ENCODE measurements at places on chromosomes 7 and 10.

DNA sequence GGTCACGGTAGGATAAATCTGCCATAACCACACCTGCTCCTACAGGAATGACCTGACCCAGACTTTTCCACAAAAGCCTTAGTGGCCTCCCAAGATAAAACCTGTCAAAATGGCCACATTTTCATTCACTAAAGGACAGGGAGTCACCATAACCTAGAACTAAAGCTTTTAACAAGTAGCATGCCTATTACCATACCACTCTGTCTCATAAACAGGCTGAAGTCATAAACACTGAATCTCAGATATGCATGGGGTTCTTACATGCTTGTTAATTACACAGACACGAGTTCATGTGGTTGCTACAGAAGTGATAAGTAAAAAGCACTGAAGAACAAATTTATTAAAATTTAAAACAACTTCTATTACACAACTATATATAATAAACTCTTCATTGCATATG, 56.0 kb downstream of the HIPK2 start:
- DNase-seq: no peak

- DNase-seq: no peak
Measured at GRCh38 chr7:113281223-113281622, 162.9 kb upstream of the SMIM30 start.

- DNase-seq: peak; percentile 46
Measured at GRCh38 chr7:100604028-100604975, 2.1 kb downstream of the PCOLCE start.

DNA sequence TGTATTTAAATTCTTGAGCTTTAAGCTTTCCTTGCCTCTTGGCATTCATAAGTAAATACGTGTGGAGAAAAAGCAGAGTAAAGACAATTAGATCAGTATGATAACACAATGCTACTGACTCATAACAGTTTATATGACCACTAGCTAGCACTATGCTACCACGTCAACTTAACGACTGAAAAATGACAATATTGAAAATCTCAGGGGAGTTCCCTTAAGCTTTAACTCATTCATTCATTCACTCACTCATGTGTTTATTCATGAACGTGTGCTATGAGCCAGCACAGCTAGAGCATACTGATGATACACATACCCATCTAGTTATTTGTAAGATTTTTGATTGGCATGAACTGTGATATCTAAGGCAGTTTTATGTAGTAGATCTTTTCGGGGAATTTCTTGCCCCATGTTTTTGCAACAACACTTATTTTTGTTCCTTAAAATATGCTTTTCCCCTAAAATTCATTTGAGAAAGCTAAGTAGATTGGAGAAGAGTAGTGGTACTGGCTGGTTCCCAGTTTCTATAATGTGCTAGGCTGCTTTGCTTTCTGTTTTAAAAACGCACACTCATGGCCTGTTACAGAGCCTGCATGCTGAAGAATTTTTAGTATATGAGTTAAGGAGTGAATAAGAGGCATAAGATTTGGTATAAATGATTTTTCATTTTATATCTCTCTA, 57.4 kb upstream of the ACBD5 start:
- no peak for DNase-seq

- no peak for DNase-seq
Measured at GRCh38 chr10:78298835-78299234, 265.2 kb downstream of the RPS24 start.

DNA sequence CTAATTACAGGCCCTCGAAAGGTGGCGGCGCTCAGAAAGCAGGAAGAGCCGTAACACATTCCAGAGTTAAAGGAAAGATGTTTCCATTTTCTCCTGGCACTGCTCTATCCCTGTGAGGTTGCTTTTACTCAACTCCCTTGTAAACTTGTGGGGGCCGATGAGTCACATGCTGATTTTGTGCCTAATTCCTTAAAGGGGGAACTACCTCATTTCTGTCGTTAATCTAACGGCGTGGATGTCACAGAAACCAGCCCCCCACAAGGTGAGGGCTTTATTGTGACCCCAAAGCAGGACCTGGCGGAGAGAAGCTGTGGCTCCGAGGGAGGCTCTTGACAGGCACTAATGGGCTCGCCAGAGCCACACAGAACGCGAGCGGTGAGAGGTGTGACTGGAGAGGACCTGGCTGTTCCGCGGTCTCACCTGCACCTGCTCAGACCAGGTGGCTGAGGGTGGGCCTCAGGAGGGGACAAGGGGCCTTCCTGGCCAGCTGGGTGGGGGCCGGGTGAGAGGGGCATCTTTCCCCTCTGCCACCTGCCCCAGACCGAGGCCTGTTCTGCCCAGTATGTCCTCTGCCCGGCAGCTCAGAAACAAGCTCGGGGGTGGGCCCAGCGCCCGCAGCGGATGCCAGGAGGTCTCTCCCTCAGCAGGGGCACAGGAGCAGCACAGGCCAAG, 50.9 kb downstream of the CALML3 start:
- DNase-seq: no peak

DNA sequence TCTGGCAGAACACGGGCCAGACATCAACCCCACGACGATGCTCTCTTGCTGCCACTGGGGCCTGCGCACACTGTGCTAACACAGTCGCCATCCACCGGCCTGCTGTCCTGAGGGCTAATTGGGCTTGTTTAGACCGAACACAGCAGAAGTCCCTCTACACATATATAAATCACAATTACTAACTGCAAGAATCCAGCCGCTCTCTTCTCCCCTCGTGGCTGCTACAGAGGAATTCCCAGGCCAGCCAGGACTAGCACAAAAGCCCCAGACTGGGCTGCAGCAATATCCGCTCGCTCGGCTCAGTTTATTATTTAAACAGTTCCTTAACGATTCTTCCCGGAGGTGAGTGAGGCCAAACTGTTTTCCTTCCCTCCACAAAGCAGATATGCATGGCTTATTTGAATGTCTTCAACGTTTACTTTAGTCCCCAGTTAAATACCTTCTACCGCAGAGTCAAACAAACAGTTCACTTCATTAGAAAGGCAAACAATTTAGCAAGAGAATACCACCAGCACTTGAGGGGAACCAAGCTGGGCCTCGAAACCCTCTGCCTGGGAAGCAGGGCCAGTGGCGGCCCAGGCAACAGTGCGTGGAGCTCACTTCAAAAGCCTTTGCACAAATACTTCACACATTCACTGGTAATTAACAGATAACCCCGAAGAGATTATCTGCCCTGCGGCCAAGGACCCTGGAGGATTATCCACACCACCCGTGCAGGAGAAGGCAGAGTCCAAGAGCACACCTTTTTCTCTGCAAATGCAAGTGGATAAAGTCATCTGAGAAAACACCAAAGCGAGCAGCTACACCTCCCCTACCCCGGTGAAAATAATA, 145.3 kb downstream of the GLI3 start:
- no peak for DNase-seq

GRCh38 chr10:102935939-102936605, 18.0 kb downstream of the CNNM2 start:
- DNase-seq: no peak

GRCh38 chr7:2947058-2947780, 96.4 kb downstream of the CARD11 start:
- no peak for DNase-seq

DNA sequence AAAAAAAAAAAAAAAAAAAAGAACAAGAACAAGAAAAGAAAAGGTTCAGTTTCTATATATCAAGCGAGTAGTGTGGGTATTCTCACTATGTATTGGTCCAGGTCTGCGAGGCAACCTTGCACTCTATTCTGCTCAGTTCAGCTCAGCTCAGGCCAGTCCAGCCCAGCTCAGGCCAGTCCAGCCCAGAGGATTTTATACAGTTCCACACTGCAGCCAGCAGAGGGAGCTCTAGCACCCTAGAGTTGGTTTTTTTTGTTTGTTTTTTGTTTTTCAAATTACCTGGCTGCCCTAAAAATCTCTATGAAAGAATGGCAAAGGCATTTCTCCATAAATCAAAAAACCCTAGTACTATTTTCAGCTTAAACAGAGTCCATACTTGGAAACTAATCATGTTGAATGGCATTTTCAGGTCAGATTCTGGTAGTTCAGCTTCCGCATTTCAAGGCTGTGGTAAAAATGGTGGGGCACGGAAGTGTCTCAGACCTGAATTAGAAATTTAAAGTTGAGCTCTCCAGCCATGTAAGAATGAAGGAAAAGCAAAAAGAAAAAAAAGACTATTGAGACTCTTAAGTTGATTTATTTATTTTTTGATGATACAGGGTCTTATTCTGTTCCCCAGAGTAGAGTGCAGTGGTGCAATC, 55.2 kb upstream of the GSDME start:
- DNase-seq: no peak

GRCh38 chr10:10644008-10644646, 373.5 kb upstream of the CELF2 start:
- no peak for DNase-seq

GRCh38 chr7:46909601-46910051, 672.3 kb downstream of the TNS3 start:
- DNase-seq: no peak

- no peak for DNase-seq
Measured at GRCh38 chr7:120724448-120724847, 133.5 kb downstream of the TSPAN12 start.

GRCh38 chr7:140176122-140176701, 571 bp downstream of the KDM7A start:
- no peak for DNase-seq

DNA sequence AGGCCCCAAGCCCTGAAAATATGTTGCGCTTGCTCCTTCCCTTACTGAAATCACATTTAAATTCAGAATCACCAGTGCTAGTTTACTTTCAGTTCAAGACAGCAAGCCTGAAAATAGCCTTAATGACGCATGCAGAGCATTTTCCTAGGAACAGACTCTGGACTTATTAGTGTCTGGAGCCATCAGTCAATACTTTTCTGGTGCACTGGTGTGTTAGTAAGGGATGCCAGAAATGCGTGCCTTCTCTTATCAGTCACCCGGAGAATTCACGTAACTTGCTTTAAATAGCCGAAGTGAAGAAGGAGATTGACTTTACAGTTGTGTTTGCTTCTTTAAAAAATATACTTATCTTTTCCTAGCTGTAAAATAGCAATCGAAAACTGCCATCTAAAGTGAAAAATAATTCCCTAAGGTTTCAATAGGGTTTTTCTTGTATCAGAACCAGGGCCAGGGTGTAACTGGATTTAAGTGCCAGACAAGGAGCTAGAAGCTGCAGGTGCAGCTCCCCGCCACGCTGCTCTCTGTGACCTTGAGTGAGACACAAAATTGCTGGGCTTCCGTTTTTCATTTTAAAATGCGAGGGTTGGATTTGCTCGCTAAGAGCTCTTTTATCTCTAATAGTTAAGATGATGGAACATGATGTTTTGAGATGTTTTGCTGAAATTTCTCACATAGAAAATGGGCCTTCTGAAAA, 177.8 kb downstream of the NSUN6 start:
- no peak for DNase-seq

- DNase-seq: no peak
Measured at GRCh38 chr10:5963071-5963470, 14.3 kb downstream of the IL15RA start.

DNA sequence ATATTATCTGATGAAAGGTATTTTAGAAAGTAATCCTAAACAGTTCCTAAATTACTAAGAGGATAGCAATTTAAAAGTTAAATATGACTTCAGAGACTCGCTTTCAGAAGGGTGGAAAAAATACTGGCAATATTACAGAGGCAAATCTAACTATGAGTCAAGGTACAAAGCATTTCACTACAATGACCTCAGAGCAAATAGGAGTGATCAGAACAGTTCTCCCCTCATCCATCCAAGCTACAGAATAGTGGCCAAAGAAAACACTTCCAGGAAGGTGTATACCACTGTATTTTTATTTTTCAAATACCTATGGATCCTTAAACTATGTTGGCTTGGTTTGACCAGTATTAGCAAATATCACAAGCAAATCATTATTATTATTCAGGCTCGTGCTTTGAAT, 112.8 kb upstream of the ODAD2 start:
- no peak for DNase-seq

DNA sequence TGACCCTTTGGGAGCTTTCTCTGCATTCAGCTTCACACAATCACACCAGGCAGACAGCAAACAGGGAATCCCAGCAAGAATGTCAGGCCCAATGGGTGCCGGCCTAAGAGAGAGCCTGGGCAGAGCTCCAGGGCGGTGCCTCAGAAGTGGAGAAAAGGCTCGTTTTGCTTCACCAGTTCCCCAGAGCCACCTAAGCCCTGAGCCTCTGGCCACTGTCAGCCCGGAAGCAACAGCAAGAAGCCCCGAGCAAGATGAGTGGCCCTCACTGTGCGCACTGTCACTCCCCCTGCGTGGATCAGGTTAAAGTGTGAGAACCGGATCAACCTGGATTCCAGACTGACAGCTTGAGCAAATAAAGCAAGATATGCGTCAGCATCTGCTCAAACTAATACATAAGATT, 14.7 kb downstream of the CNPY1 start:
- no peak for DNase-seq

DNA sequence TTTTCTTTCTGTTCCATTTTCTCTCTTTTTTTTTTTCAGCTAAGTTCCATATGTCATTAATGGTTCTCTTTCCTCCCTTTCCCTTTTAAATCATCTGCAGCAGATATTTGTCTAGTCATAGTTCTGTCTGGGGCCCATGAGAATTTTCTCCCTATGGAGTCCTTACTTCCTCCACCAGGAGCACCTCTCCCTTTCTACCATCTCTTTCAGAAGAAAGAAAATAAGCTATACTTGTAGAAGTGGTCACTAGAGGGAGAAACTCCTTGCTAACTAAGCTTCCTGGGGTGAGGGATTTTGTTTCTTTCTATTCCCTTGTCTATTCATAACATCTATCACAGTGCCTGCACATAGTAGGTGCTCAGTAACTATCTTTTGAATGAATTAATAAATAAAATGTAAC, 230.2 kb upstream of the HPS1 start:
- DNase-seq: no peak

DNA sequence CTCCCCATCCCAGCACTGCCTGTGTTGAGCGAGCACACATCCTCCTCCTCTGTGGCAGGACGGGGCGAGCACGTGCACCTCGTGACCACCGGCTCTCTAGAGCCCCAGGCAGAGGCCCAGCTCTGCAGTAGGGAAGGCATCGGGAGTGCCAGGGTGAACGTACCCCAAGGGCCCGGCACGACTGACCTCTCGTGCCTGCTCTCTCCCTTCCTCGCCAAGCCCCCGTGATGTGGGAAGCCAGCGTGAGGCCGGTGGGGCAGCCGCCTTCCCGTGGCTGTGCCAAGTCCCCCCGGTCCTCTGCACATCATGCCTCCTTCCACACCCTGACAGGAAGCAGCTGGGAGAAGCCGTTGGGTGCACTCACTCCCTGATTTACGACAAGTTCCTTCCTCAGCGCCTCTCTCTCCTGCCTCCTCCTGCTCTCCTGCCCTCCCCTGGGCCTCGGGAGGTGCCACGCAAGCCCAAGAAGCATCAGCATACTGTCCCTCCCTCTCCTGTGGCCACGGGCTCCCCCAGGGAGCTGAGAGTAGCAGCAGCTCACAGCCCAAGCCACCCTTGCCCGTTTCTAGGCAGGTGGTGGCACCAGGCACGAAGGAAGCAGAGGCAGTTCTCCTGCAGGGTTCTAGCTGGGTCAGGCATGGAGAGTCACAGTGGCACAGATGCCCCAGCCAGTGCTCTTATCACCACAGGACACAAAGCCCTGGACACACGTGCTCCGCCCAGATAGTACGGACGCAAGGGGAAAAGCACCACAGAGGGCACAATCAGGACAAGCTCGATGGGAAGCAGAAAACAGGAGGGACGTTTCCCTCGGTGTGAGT, 47.0 kb downstream of the AMZ1 start:
- DNase-seq: no peak
